Activated CD4-positive, alpha-beta T cell treated with anti-CD3 and anti-CD28 coated beads for 4 hours (primary cell): ENCODE measurements at places on chromosomes 3 and 15.

- DNase-seq = no peak
Measured at GRCh38 chr3:38565339-38566214, 69.4 kb downstream of the EXOG start.

DNA sequence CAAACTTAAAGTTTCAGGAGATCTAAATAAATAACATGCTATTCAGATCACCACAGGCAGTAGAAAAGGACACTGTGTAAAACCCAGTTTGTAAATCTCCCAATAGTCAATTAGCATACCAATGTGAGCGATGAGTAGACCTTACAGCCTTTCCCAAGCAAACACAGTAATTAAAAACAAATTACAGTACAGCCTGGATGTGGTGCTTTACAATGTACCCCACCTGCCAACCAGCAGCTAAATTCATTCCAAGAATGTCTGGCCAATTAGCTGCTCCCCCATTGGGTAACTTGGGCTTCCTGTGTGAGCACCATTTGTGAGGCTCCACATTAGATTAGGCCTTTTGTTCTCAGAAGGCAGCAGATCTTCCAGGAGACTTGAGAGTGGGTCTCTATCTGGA lies 635.0 kb downstream of the TBL1XR1 start:
- no peak for DNase-seq

- DNase-seq = no peak
Measured at GRCh38 chr3:87359826-87360225, 83.4 kb upstream of the POU1F1 start.

DNA sequence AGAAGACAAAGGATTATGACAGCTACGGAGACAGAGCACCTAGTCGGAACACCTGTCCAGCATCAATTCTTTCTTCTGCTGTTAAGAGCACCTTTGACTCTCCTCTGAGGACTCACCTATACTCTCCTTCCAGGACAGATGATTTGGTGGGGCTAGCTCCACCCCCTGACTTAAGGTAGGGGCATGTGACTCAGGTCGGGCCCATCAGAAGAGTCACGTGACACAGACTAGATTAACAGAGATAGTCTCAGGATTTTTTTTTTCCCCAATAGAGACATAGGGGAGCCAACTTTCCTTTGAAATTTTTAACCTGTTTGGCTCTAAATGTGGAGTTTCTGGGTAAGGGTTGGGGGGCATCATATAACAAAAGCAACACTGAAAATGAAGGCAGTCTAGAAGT lies 11.4 kb upstream of the WNT5A start:
- no peak for DNase-seq

- no peak for DNase-seq
Measured at GRCh38 chr3:14210843-14211594, 32.4 kb downstream of the LSM3 start.

- no peak for DNase-seq
Measured at GRCh38 chr3:172859041-172859440, 108.5 kb downstream of the ECT2 start.

DNA sequence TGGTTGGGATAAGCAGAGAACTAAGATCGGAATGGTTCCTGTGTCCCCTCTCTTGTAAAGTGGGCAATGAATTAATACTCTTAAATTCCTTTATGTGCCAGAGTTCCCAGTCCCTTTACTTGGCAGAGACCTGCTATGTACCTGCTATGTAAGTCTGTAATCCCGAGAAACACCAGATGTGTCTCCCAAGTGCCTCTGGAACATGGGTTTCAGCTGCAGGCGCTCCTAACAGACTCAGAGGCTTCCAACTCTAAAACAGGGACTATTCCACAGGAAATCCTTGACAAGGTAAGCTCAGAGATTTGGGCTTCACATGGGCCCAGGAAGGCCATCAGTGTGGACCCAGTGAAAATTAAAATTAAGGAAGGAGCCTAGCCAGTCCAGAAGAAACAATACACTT lies 117.7 kb upstream of the PLCL2 start:
- no peak for DNase-seq

DNA sequence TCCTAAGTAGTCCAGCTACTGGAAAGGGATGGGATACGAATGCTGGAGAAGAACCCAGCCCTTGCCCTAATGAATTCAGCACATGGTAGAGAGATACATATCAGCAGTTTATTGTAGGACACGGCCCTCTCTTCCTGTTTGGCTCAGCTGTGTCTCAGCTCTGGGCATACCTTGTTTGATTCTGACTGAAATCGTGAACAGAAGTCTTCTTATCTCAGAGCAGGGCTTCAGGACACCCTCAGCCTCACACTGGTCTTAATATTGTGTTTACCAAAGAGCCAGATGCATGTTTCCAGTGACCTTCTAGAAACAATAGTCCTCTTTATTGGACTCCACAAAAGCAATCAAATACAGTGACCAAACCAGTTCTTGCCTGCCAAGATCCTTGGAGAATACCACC lies 54.7 kb downstream of the FAM174B start:
- DNase-seq = no peak

GRCh38 chr3:71121429-71122167 lies 461.9 kb downstream of the FOXP1 start:
- DNase-seq = no peak

DNA sequence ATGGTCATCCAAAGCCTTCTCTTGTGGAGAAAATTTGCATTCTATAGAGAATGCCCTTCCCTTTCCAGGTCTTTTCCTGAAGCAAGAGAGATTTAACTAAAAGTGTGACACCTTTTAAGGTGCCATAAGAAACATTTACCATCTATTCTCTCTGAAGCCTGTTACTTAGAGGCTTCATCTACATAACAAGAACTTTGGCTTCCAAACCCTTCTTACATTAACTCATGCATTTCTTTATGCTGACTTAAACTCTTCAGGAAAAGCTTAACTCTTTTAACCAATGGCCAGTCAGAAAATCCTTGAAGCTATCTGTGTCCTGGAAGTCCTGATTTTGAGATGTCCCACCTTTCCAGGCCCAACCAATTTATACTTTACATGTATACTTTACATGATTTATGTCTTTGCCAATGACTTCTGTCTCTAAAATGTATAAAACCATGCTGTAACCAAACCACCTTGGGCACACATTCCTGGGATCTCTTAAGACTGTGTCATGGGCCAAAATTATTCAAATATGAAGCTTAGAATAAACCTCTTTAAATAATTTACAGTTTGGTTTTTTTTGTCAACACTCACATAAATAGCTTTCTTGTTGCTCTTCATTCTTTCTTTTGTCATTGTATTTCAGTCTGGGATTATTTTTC lies 472.6 kb upstream of the NECTIN3 start:
- DNase-seq = no peak

DNA sequence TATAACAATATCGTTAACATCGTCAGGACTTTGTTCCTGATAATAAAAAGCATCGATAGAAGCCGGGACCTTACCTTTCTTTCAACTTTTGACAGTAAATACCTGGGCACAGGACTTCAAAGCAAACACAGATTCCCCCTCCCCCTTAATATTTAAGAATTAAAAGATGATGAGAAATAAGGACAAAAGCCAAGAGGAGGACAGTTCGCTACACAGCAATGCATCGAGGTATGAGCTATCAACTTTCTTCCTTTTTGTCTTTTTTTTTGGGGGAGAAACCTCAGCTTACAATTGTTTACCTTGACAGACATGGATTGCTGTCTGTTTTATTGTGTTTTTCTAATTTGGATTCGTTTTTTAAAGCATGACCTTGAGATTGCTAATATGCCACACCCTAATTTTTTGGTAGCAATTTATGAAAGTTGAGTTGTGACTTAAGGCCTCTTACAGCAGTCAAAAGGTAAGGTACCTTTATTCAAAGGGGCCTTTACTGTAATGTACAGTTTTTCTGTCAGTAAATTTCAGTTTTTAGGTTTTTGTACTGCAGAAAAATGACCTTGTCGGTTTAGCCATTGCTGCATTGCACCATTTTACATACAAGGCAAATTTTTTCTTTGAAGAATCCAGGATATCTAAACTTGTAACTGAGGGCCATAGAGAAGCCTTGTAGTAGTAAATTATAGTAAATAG lies 1.1 kb downstream of the CHD2 start:
- no peak for DNase-seq

GRCh38 chr3:193207290-193208273 lies 33.4 kb upstream of the PLAAT1 start:
- DNase-seq = no peak
